ENCODE measurements at places on chromosomes 5 and 9. TPM values are rescaled to one million over a fixed set of nuclear protein-coding genes. Genes with fewer than 3 reads are reported as not detected.

- H3K4me1 ChIP-seq: no peaks in the 10 kb centered on the region
- no peaks in the 10 kb centered on the region for H3K27me3 ChIP-seq
- DNase-seq: no peak
- no peak overlapping the region for H3K4me3 ChIP-seq
- H3K36me3 ChIP-seq: no peaks in the 10 kb centered on the region
Measured at GRCh38 chr9:133887540-133888047, 104.5 kb downstream of the VAV2 start.

- H3K4me3 ChIP-seq: no peak overlapping the region
- no peaks in the 10 kb centered on the region for H3K4me1 ChIP-seq
- no peaks in the 10 kb centered on the region for H3K27me3 ChIP-seq
- no peak for DNase-seq
- no peak overlapping the region for H3K27ac ChIP-seq
- no peaks in the 10 kb centered on the region for H3K36me3 ChIP-seq
Measured at GRCh38 chr9:7935681-7936080, 136.1 kb upstream of the DMAC1 start.

DNA sequence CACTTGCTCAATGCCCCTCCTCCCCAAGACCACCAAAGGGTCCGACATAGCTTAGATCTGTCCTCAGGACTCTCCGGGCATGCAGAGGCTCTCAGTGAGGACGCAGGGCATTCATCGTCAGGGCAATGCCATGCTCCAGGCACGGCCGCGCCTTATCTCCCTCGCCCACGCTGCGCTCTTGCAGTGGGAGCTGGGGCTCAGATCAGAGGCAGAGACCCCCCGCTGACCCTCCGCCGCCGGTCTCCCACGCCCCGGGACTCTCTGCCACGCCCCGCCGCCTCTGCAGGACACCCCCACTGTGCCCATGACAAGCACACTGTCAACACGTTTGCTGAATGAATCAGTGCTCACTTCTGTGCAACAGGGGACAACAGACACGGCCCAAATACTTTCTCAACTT is 140.7 kb downstream of the ADAMTS2 start:
- no peaks in the 10 kb centered on the region for H3K4me1 ChIP-seq
- no peak overlapping the region for H3K4me3 ChIP-seq
- H3K36me3 ChIP-seq: no peaks in the 10 kb centered on the region
- H3K27me3 ChIP-seq: no peaks in the 10 kb centered on the region
- no peak overlapping the region for H3K27ac ChIP-seq

GRCh38 chr9:114314256-114314867 is 8.5 kb upstream of the ORM1 start:
- H3K27ac ChIP-seq: no peak overlapping the region
- peak; percentile 3 for DNase-seq
- H3K4me3 ChIP-seq: no peak overlapping the region
- no peaks in the 10 kb centered on the region for H3K36me3 ChIP-seq
- H3K27me3 ChIP-seq: no peaks in the 10 kb centered on the region

- H3K27me3 ChIP-seq: no peaks in the 10 kb centered on the region
- peaks cover 3% of the 10 kb centered on the region for H3K36me3 ChIP-seq
Measured at GRCh38 chr9:100056561-100056960, 42.2 kb downstream of the ERP44 start.

GRCh38 chr5:131883984-131884383 is 61.5 kb downstream of the MEIKIN start:
- no peak overlapping the region for H3K4me3 ChIP-seq
- no peaks in the 10 kb centered on the region for H3K27me3 ChIP-seq
- no peak for DNase-seq
- H3K36me3 ChIP-seq: no peaks in the 10 kb centered on the region

GRCh38 chr9:35822926-35823325 is 5.6 kb downstream of the FAM221B start:
- DNase-seq: no peak
- H3K36me3 ChIP-seq: no peaks in the 10 kb centered on the region
- no peak overlapping the region for H3K4me3 ChIP-seq

- H3K27ac ChIP-seq: no peak overlapping the region
- no peak for DNase-seq
- no peak overlapping the region for H3K4me3 ChIP-seq
- H3K36me3 ChIP-seq: no peaks in the 10 kb centered on the region
- no peaks in the 10 kb centered on the region for H3K4me1 ChIP-seq
Measured at GRCh38 chr5:90477073-90477472, 2.4 kb downstream of the POLR3G start.

GRCh38 chr5:68749631-68750030 is 344.2 kb upstream of the SLC30A5 start:
- no peaks in the 10 kb centered on the region for H3K4me1 ChIP-seq
- DNase-seq: no peak
- H3K27ac ChIP-seq: no peak overlapping the region
- no peaks in the 10 kb centered on the region for H3K36me3 ChIP-seq
- H3K4me3 ChIP-seq: no peak overlapping the region

DNA sequence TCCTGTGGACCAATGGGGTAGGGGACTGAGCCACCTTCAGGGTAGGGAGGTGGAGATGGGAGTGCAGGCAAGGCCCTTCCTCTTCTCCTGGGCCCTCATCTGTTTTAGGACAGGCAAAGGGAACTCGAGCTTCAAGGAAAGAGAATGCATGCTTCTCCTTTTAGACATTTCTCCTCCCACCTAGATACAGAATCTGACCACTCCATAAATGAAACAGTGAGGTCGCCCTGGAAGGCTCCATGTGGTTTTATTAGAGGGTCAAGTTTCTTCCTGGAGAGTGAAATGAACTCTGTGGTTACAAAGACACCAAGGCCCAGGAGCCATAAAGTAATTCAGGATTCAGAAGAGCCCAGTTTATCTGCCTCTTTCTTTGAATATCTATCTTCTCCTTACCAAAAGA is 14.9 kb downstream of the LHFPL2 start:
- no peak overlapping the region for H3K4me3 ChIP-seq
- H3K27ac ChIP-seq: no peak overlapping the region
- no peak for DNase-seq
- H3K4me1 ChIP-seq: no peaks in the 10 kb centered on the region
- peaks cover 6% of the 10 kb centered on the region for H3K36me3 ChIP-seq

GRCh38 chr5:16464231-16464630 is 1.4 kb downstream of the ZNF622 start:
- DNase-seq: no peak
- no peak overlapping the region for H3K27ac ChIP-seq
- peaks cover 22% of the 10 kb centered on the region for H3K4me1 ChIP-seq

DNA sequence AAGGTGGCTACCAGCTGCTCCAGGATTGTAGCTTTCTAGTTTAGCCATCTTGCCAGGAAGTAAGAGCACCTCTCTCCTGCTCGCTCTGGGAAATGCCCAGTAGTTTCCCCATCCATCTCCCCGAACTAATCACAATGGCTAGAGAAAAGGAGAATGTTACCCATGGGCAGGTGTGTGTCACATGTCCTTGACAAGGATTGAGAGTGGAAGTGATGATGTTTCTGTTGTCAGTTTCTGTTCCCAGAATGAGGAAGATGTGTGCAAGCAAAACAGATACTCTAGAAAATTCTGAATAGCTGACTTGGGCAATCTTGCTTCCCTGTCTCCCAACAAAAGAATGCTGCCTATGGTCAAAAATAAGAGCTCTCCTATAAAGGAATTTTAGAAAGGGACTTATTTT is 429.5 kb downstream of the EBF1 start:
- H3K36me3 ChIP-seq: no peaks in the 10 kb centered on the region
- no peaks in the 10 kb centered on the region for H3K4me1 ChIP-seq
- no peak overlapping the region for H3K27ac ChIP-seq
- no peak for DNase-seq

DNA sequence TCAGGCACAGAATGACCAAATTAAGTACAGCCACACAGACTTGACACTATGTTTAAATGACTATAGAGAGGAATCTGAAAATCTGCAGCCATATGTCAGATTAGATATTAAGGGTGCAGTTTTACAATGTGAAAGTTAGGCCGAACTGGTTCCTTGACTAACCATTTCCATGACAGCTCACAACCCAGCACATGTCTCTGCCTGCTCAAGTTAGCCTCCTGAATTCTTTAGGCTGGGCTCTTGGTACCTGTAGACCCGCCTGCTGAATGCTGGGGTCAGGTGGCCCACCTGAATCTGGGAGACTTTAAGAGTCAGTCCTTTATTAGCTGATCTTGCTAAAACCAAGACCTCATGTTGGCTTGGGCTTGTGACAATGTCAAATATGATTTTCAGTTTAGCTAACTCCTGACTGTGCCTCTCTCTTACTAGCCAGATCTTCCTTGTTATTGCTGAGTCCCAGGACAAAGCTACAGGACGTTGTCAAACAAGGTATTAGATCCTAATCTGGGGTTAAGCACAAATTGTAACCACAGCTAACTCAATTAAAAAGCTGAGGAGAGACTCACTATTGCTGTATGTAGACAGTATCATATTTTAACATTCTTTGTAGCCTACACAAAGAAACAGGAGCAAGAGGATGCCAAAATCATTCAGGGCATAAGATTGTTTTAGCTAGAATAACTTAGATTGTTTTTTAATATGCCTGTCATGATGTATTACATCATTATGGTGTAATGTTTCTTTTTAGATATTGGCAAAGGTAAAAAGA is 490.9 kb downstream of the SEMA5A start:
- H3K27ac ChIP-seq: no peak overlapping the region
- DNase-seq: no peak
- no peaks in the 10 kb centered on the region for H3K36me3 ChIP-seq
- H3K4me1 ChIP-seq: no peaks in the 10 kb centered on the region

DNA sequence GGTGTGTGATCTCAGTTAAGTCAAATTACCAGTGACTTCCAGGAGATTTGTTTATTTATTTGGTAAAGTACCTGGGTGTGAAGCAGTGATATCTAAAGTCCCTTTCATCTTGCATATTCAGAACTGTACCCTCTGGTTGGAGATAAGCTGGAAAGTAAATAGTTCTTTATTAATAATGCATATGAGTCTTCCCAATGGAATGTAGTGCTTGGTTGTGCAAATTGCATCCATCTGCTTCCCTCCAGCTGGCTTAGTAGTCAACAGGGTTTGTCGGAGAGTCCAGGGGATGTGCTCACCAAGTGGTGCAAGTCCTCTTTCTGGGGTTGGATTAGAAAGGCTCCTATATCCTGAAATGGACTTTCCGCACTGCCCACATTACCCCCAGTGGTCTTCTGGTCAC is 42.0 kb downstream of the TRPM3 start:
- DNase-seq: no peak
- H3K4me3 ChIP-seq: no peak overlapping the region
- no peaks in the 10 kb centered on the region for H3K4me1 ChIP-seq
- H3K27ac ChIP-seq: no peak overlapping the region
- no peaks in the 10 kb centered on the region for H3K36me3 ChIP-seq

DNA sequence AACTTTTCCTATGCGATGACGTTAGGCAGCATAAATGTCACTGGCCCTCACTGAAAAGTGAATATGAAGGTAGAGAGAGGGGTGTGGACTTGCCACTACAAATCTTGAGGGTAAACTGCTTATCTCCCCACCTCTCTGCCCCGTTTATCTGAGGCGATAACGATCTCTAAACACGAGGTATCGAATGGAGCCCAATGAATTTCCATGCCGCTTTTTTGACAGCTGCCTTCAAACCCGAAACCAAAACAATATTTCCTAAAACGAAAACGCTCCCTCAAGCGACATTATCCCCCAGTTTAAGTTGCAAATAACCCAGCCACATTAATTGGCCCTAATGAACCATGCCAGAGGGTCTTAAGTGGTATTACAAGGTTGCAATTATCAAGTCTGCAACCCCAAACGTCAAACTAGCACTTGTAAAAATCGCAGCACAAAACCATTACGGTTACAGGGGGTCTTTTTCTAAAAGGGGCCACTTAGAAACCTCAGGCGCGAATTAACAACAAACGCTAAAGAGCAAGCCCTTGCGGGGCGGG is 1.4 kb downstream of the NR3C1 start:
- no peaks in the 10 kb centered on the region for H3K27me3 ChIP-seq
- H3K4me1 ChIP-seq: no peaks in the 10 kb centered on the region
- H3K4me3 ChIP-seq: peak overlapping the region; percentile 58
- no peaks in the 10 kb centered on the region for H3K36me3 ChIP-seq
- peak overlapping the region; percentile 98 for H3K27ac ChIP-seq

GRCh38 chr9:128634111-128634510 is 22.5 kb downstream of the DYNC2I2 start:
- peaks cover 7% of the 10 kb centered on the region for H3K4me1 ChIP-seq
- H3K36me3 ChIP-seq: peaks cover 26% of the 10 kb centered on the region
- DNase-seq: no peak
- no peaks in the 10 kb centered on the region for H3K27me3 ChIP-seq

DNA sequence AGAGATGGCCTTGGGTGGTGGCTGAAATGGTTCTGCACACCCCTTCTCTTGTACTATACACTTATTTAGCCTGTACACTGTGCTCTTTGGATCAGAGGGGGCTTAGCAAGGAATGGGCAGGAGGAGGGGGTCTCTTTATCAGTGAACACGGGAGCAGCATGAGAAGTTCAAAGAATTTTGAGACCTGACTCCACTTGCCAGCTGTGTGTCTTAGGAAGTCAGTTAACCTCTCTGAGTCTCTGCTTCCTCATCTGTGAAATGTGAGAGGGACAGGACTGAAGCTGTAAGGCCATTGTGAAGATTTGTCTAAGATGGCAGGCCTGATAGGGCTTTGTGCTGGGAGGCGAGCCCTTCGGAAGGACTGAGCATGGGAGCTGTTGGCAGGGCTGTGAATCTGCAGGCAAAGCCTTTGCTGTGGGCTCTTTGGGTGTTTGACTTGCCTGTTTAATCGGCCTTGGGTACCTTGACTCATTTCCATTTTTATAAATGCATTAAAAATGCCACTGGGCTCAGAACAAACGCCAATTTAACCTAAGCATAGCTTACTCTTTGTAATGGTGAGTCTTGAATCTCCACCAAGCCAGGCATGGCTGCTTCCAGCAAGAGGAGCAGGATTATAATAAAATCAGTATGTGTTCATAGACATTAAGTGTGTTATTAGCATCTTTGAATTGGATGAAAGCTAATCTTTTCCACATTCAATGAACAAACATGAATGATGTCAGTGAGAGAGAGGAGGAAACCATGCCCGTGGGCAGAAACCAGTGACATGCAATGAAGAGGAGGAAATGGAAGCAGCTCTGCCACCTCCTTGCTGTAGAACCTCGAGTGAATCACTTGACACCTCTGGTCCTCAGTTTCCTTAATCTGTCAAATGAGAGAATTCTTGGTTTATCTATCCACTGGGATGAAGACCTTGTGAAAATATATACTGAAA is 89.4 kb downstream of the MACROH2A1 start:
- no peak for DNase-seq
- no peak overlapping the region for H3K4me3 ChIP-seq
- no peak overlapping the region for H3K27ac ChIP-seq
- no peaks in the 10 kb centered on the region for H3K36me3 ChIP-seq
- no peaks in the 10 kb centered on the region for H3K27me3 ChIP-seq
- H3K4me1 ChIP-seq: no peaks in the 10 kb centered on the region

The REEP2 gene
- 3.2 TPM for total RNA-seq

The HMMR gene
- 10.6 TPM for total RNA-seq

The SHOC1 gene
- 0.37 TPM for total RNA-seq

The ELAVL2 gene
- total RNA-seq: 0.24 TPM

The DIRAS2 gene
- total RNA-seq: not detected

The C8G gene
- 11.9 TPM for total RNA-seq

The TRIM52 gene
- 13.5 TPM for total RNA-seq

The FOXI1 gene
- total RNA-seq: 0.16 TPM
